Right cardiac atrium (tissue), 5 donors: ENCODE measurements at places on chromosomes 2 and 18.

DNA sequence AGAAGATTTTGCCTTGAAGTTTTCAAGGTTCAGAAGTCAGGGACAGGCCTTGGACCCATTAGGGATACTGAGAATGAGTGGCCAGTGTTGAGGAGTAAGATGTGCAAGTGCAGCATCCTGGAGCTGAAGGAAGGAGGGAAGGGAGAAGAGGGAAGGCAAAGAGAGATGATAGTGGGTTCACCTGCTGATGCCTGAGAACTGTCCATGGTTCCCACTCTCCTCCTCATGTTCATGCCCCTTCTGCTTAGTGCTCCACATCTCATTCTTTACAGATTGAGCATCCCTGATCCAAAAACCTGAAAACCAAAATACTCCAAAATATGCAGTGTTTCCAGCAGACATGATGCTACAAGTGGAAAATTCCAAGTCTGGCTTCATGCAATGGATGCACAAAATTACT lies 137.8 kb downstream of the CCDC102B start:
- no peak for DNase-seq

DNA sequence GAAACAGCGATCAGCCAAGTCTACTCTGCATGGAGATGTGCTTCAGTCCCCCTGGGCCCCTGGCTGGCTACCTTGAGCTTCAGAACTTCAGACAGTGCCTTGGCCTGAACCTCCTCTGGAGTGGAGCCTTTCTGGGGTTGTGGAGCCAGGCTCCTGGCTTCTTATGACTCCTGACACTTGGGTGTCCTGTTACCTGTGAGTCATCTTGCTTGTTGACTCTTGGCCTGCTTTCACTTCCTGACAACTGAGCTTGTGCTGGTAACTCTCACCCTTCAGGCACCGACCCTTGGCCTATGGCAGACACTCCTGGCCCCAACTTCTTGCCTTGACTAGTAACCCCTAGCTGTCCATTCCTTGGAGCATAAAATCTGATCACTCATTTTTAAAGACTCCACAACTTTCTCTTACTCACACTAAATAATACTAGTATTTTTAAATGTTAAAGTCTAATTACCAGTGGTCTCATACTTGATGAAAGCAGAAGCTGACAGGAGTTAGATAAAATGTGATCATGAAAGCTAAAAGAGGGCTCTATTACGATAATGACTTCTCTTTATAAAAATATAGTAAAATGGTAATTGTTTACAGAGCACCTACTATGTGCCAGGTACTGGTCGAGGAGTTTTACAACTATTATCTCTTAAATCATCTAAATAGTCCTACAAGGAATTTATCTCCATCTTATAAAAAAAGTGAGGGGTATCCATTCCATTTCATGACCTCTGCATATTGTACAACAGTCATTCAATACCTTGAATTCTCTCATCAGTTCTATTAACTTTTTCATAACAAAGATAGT lies 46.3 kb upstream of the VIT start:
- no peak for DNase-seq

GRCh38 chr18:58057291-58057965 lies 13.4 kb downstream of the NEDD4L start:
- DNase-seq: no peak

- DNase-seq: no peak
Measured at GRCh38 chr2:133293544-133294353, 274.5 kb downstream of the NCKAP5 start.

GRCh38 chr18:23835506-23835905 lies 146.3 kb downstream of the LAMA3 start:
- DNase-seq: no peak

GRCh38 chr2:200221055-200221955 lies 85.2 kb upstream of the SPATS2L start:
- DNase-seq: no peak

- no peak for DNase-seq
Measured at GRCh38 chr2:129847043-129847442, 132.4 kb upstream of the RAB6C start.

GRCh38 chr2:238921259-238921658 lies 73.4 kb downstream of the TWIST2 start:
- no peak for DNase-seq

- no peak for DNase-seq
Measured at GRCh38 chr2:160332318-160332717, 132.2 kb upstream of the ITGB6 start.

- no peak for DNase-seq
Measured at GRCh38 chr2:228535396-228535795, 353.9 kb upstream of the SPHKAP start.

DNA sequence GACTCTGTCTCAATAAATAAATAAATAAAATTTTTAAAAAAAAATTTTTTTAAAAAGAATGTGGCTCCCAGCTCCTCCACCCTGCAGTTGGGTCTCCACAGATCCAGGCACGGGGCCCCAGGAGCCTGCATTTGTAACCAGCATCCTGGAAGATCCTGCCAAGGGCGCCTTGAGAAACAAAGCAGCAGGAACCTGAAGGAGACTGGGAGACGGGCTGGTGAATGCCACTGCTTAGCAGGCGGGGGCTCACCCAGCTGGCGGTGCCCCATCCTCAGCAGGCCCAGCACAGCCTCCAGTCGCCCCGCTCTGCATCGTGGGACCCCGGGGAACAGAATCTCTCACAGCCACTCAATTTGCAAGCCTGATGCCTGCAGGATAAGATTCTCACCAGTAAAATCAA lies 187.5 kb upstream of the SALL3 start:
- no peak for DNase-seq

- no peak for DNase-seq
Measured at GRCh38 chr2:184677171-184677570, 78.8 kb downstream of the ZNF804A start.

DNA sequence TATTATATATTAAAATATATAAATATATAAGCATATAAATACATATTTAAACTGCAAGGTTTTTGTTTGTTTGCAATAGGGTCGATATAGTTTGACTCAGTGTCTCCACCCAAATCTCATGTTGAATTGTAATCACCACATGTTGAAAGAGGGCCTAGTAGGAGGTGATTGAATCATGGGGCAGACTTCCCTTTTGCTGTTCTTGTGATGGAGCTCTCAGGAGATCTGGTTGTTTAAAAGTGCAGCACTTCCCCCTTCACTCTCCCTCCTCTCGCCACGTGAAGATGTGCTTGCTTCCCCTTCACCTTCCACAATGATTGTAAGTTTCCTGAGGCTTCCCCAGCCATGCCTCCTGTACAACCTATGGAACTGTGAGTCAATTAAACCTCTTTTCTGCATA lies 2137.3 kb upstream of the CELF4 start:
- no peak for DNase-seq

DNA sequence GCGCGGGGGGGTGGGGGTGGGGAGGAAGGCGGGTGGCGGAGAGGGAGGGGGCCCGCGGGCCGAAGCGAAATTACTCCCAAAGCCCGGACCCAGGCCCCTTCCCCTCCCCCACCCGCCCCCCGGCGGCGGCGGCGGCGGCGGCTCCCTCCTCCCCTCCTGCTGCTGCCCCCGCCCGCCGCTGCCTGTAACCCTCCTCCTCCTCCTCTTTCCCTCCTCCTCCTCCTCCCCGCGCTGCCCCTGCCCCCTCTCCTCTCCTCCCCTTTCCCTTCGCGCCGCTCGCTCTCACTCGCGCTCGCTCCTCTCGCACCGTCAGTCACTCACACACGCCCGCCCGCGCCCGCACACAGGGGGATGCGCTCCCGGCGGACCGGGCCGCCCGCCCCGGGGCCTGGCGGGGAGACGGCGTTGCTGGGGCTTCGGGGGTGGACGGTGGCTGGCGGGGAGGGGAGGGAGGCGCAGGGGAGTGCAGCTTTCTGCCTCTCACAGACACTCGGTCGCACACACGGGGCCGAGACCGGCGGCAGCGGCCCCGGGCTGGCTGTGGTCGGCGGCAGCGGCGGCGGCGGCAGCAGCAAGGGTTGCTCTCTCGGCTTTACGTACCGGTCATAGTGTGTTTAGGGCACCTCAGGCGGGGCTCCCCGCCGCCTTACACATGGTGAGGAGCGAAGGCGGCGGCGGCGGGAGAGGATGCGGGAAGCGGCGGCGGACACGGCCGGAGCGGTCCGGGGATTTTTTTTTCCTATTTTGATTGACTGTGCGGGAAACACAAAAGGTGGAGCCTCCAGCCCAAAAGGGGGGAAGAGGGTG lies 405 bp downstream of the SP3 start:
- DNase-seq: peak; percentile 93

DNA sequence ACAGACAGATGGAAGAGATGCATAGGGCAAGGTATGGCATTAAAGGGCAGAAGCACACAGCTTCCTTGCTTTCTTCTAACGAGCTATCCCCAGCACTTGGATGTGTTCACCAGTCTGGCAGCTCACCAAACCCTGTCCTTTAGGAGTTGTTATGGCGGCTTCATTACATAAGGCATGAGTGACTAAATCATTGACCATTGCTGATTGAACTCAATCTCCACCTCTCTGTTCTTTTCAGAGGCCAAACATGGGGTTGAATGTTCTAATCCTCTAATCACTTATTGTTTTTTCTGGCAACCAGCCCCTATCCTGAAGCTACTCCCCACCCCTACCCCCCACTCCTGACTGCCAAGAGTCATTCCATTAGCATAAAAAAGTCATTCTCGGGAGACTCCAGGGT lies 301.8 kb downstream of the XIRP2 start:
- DNase-seq: peak; percentile 69

GRCh38 chr18:32096946-32097345 lies 5.3 kb downstream of the RNF138 start:
- DNase-seq: no peak

DNA sequence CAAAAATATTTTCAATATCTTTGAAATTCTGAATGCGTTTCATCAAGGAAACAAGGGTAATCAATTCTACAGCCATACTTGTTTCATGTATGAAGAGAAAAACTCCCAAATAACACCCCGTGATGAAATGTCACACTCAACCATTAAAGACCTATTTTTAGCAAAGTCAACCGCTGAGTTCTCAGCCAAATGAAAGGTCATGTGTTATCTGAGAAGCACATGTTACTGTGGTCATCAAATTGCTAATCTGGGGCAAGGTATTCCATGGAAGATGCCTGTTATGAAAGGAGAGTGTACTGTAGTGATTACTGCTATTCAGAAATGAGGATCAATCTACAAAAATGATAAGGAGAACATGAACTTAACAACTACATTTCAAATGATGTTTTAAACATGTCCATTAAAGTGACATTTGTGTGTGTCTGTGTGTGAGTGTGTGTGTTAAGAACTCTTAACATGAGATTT lies 126.7 kb downstream of the BCL2 start:
- DNase-seq: no peak

DNA sequence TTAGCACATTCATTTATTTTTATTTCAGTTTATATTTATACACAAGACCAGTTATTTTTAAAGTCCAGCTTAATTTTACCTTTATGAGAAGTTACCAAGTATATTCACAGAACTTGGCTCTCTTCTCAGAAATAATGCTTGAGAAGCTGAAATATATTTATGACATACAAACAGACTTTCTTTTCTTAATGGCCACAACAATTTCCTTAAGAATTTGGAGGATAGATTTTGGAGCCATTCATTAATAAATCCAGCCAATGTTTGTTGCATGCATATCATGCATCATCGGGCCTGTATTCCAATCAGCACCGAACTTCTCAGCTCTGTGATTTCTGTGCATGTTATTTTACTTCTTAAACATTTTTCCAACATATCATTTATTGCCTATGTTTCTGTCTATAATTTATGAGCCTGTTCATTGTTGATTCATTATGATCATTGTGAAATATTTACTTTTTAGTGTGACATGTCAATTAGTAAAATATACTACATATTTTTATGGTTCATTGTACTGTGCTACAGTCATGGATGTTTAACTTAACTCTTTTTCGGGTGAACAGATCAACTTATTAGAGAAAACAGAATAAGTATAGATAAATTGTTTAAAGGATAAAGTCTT lies 3.5 kb downstream of the GULP1 start:
- no peak for DNase-seq

DNA sequence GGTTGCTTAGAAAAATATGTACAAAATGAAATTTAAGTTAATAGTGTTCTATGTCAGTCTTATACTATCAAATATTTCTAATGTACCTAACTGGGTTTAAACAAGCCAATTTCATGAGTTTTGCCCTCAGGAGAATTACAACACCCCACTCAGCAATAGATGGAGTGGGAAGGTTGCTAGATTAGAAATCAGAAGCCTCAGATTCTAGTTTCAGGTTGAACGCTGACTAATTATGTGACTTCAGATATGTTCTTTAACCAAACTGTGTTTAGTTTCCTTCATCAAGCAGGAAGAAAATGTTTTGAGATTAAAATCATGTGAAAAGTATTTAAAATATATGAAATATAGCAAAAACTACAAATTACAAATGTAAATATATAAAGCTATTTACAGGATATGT lies 133.8 kb upstream of the KCNH7 start:
- no peak for DNase-seq

DNA sequence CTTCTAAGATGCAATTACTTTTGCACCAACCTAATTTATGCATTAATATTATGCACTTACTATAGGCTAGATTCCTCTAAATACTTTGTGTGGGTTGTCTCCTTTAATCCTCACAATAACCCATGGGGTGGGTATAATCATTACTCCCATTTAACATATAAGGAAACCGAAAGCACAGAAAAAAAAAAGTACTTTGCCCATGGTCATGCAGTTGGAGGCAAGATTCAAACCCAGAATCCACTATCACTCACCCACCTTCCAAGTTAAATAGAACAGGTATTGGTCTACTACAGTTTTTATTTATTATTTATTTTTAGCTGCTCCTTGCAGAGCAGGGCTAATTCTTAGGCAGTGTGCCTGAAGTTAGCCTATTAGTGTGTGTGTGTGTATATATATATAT lies 76.6 kb upstream of the FZD7 start:
- DNase-seq: no peak

DNA sequence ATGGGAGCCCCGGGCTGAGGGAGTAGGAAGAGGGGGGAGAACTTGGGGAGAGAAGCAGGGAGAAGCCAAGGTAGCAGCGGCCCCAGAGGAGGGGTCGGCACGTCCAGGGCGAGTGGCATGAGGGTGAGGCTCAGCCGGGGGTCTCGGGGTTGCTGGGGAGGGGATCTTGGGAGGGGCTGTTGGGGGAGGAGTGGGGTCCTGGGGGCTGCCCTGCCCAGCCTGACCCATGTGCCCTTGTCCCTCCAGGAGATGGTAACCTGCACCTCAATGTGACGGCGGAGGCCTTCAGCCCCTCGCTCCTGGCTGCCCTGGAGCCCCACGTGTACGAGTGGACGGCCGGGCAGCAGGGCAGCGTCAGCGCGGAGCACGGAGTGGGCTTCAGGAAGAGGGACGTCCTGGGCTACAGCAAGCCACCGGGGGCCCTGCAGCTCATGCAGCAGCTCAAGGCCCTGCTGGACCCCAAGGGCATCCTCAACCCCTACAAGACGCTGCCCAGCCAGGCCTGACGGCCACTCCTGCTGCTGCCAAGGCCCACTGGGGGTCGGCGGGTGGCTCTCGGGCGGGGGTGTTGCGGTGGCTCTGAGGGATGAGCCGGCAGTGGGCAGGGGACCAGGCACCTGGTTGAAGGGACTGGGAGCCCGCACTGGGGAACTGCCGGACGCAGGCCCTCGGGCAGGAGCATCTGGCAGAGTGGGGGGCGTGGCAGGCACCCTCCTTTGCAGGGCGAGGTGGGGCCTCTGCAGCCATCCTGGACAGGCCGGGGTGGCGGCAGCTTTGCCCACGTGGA lies 9.0 kb upstream of the GAL3ST2 start:
- DNase-seq: no peak

DNA sequence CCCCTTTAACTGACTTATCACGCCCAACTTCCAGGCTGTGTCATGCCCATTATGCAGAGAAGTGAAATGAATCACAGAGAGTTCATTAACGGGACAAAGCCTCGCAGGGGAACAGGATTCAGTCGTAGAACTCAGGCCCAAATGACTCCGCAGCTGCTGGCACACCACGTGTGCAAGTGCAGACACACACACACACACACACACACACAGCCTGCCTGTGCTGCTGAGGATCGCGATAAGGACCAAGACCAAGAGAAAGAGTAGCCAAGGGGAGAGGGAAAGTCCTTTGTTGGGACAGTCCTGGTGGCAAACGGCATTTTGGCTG lies 90.0 kb upstream of the TAF1B start:
- DNase-seq: peak; percentile 86
